NT2/D1 (cell line): ENCODE measurements at places on chromosomes 6 and 20.

DNA sequence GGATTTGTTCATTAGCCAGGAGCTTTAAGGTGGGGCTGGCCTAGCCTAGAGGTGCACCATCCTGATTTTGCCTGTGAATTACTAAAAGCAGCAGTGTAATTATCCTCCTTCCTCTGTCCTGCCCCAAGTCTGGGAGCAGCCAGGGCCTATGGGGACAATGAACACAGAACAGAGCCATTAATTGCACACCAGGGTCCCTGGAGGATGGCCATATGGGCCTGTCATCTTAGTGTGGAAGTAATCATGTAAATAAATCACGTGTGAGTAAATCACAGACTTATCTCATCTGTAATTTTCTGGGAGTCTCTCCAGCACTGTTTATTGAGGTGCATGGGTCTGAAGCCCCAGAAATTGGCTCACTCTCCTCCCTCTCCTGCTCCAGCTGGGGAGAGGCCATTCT lies 176.3 kb downstream of the LRFN2 start:
- DNase-seq: no peak

GRCh38 chr6:113329942-113330635 lies 527.1 kb upstream of the MARCKS start:
- DNase-seq: no peak

- DNase-seq: no peak
Observed at GRCh38 chr6:54473328-54473727, 165.1 kb downstream of the TINAG start.

GRCh38 chr6:129242546-129242945 lies 359.6 kb downstream of the LAMA2 start:
- no peak for DNase-seq

GRCh38 chr6:33744895-33745546 lies 1.7 kb downstream of the IP6K3 start:
- DNase-seq: no peak

- no peak for DNase-seq
Observed at GRCh38 chr6:162153120-162153519, 574.4 kb downstream of the PRKN start.

DNA sequence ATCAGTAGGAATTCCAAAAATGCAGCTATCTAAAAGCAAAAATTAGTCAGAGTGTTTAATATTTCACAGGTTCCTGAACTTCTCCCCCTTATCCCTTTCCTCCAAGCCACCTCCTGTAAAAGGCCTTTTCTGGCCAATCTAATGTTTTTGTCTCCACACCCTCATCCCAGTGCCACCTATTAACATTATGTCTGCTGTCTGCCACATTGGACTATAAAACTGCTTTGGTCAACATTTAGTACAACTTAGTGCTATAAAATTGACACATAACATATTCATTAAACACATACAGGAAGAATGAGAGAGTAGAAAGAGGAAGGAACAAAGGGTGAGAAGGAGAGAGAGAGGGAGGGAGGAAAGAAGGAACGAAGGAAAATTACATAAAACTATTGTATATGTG lies 47.7 kb downstream of the MMUT start:
- no peak for DNase-seq

- no peak for DNase-seq
Observed at GRCh38 chr6:104019075-104019753, 840.5 kb downstream of the HACE1 start.

- no peak for DNase-seq
Observed at GRCh38 chr20:376750-377149, 3.8 kb upstream of the TRIB3 start.

DNA sequence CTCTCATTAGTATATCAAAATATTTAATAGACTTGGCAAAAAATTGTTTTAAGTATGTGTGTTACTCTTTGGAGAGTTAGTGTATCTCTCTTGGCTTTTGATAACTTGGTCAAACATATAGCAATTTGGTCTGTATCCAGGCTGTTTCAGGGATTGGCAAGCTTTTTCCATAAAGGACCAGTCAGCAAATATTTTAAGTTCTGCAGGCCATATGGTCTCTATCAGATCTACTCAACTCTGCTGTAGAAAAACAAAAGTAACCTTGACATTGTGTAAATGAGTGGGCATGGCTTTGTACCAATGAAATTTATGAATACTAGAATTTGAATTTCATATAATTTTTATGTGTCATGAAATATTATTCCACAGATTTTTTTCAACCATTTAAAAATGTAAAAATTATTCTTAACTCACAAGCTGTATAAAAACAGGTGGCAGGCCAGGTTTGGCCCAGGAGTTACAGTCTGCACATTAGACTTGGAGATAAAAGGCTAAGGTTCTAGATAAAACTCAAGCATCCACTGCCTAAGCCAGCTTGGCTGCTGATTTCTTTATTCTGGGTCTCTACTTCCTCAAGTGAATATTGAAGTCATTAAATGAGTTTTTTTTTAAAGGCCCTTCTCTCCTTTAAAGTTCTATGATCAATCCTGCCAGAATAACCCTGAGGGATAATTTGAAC lies 13.7 kb downstream of the GSTA4 start:
- no peak for DNase-seq

- no peak for DNase-seq
Observed at GRCh38 chr6:117143647-117144046, 121.7 kb upstream of the VGLL2 start.

DNA sequence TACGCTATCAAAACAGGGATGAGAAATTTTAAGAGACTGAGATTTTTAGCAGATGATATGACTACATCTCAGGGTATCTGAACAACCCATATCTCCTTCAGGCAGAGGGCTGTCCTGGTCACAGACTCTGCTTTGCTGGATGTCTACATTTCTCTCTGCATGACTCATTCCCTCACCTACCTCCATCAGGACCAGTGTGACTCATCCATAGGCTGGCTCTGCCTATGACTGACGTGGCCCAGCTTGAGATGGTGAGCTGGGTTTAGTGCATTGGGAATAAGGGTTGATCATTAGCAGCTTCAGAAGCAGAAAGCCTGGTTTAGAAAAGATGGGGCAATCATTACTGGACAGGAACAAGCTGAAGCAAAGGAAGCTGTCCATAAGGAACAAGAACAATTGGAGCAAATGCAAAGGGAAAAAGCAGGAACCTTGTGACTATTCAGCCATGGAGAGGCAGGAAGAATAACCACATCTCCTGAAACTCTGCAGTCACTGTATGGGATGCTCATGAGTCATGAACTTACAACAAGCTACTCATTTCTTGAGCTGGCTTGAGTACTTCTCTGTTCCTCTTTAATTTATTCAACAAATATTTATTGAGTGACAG lies 86.4 kb upstream of the CBLN4 start:
- DNase-seq: no peak

- no peak for DNase-seq
Observed at GRCh38 chr6:3247255-3248146, 11.2 kb upstream of the PSMG4 start.

DNA sequence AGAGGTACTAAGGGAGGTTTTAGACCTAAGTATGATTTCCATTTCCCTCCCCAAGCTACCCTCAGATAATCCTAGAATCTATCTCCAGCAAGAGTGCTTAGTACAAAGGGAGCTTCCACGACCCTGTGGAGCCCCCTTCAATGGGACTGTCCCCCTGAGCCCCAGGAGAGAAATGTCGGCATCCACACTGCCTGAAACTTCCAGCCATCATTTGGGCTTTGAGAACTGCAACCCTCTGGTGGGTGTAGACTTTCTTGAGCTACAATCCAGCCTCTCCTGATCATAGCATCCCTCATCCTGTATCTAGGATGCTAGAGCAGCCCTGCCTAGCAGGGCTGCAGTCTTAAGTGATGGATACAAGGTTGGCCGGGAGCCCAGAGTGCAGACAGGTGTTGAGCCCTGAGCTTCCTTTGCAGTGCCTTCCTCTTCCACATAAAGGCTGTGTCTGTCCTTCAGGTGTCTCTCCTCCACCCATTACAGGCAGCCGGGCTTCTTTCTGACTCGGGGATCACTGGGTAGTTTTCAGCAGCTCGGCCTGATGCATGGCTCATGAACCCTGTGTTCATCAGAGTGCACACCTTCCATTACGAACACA lies 424.5 kb downstream of the PREX1 start:
- no peak for DNase-seq

- DNase-seq: no peak
Observed at GRCh38 chr20:31719644-31720485, 2.8 kb downstream of the BCL2L1 start.

DNA sequence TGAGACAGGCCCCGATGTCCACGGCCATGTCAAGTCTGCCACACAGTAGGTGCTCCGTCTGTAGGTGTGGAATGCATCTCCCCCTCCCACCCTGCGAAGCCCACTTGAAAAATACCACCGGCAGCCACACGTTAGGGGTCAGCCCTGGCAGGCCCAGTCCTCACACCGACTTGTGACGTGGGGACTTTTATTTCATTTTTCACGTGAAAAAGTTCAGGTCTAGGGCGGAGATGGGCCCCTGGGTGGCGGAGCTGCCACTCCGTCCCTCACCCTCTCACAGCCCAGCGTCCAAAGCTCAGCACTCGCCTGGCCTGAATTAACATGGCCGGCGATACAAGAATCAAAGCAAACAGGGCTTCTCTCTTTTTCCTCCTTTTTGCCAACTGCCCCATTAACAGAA lies 3.8 kb upstream of the TUBB1 start:
- no peak for DNase-seq

GRCh38 chr20:37454636-37455385 lies 66.2 kb upstream of the NNAT start:
- DNase-seq: no peak

- DNase-seq: no peak
Observed at GRCh38 chr6:145051661-145052060, 683.7 kb downstream of the EPM2A start.

GRCh38 chr6:36997811-36998722 lies 7.4 kb upstream of the FGD2 start:
- no peak for DNase-seq

GRCh38 chr20:5608442-5609161 lies 141.6 kb upstream of the SHLD1 start:
- DNase-seq: no peak

DNA sequence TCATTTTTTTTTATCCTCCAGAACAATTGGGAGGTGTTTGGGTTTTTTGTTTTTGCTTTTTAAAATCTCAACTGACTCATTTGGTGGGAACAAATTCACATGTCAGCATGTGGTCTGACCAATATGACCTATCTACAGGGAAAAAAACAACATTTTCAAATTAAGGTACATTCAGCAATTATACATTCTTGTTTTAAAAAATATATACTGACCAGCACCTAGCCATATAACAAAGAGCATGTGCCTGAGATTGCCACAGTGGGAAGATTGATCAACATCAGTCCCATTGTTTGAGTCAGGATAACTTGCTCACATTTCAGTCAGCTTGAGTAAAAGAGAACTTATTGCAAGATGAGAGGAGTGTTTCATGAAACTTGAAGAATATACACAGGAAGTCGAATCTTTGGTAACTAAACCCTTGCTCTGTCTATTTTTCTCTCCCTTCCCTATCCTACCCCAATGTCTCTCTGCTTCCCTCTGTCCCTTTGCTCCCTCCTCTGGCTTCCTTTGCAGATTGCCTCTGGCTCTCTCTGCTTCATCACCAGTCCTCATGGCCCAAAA lies 163.2 kb upstream of the TAB2 start:
- no peak for DNase-seq

- peak; percentile 82 for DNase-seq
Observed at GRCh38 chr6:134178161-134179044, 126.0 kb upstream of the SLC2A12 start.

DNA sequence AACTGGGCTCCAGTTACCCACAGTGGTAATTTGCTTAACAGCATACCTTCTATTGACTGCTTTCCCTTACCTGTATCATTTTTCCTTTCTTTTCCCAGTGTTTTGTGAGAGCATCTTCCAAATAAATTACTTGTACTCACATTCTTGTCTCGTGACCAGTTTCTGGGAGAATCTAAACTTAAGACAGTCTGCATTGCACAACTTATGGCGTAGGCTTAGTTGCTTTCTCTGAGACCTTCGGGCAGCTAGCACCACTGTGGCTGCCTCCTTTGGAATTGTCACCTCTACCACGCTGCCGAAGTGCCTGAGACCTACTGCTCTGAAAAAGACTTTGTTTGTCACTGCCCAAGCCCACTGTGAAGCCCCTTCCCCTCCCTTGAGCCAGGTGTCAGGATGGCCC lies 188.1 kb upstream of the BMP2 start:
- DNase-seq: no peak

- DNase-seq: no peak
Observed at GRCh38 chr6:151806757-151807512, 547 bp upstream of the ESR1 start.

- no peak for DNase-seq
Observed at GRCh38 chr6:16124198-16125180, 4.4 kb upstream of the MYLIP start.

DNA sequence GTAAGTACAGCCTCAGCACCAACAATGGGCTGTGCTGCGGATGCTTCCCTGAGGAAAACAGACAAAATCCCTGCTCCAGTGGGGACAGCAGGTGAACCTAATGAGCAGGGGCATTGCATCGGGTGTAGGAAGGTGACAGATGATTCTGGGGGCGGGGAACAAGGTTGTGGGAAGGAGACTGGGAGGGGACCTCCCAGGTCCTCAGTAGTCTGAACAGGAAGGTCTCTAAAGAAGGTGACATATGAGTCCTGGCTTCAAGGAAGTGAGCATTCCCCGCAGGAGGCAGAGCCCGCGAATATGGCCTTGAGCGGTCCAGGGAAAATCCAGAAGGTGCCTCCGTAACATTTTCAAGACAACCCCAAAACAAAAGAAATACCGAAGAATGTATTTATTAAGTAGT lies 19.4 kb downstream of the ULBP1 start:
- no peak for DNase-seq

- no peak for DNase-seq
Observed at GRCh38 chr20:46128310-46129151, 10.4 kb downstream of the CD40 start.

DNA sequence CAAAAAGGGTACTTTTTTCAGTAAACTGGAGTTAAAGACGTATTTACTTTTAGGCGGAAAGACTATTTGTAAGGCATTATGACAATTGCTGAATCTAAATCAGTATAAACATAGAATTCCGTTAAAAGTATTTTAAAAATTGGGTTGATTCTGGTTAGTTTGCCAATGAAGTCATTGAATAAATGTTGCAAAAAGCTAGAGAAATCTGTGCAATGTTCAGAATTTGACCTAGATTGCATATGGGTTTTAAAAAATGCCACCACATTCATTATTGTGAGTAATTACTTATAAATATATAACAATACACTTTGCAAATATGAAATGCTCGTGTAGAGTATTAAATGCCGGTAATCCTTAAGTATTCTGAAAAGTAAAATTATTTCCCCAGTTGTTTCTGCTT lies 116.5 kb upstream of the EEF1E1 start:
- no peak for DNase-seq

- DNase-seq: no peak
Observed at GRCh38 chr6:43264599-43265145, 21.4 kb downstream of the TTBK1 start.

GRCh38 chr20:62355516-62355877 lies 11.6 kb downstream of the LAMA5 start:
- no peak for DNase-seq

GRCh38 chr20:4797275-4797674 lies 75.6 kb downstream of the PRND start:
- no peak for DNase-seq
